ENCODE measurements at places on chromosomes 1 and 21.

- DNase-seq, result no peak
Measured at GRCh38 chr1:66335859-66336640, 197.9 kb upstream of the SGIP1 start.

DNA sequence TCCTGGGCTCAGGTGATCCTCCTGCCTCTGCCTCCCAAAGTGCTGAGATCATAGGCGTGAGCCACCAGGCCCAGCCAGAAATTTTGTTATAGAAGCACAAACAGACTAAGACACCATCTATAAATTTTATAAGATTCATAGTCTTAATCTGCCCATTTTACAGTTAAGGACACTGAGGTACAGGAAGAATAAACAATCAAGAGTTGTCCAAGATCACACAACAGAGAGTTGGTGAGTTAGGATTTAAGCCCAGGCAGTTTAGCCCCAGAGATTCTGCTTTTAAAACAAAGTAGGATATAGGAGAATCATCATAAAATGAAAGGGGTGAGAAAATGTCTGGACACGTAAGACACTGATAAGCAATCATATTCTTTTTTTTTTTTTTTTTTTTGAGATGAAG, 6.8 kb downstream of the TEX46 start:
- no peak for DNase-seq

DNA sequence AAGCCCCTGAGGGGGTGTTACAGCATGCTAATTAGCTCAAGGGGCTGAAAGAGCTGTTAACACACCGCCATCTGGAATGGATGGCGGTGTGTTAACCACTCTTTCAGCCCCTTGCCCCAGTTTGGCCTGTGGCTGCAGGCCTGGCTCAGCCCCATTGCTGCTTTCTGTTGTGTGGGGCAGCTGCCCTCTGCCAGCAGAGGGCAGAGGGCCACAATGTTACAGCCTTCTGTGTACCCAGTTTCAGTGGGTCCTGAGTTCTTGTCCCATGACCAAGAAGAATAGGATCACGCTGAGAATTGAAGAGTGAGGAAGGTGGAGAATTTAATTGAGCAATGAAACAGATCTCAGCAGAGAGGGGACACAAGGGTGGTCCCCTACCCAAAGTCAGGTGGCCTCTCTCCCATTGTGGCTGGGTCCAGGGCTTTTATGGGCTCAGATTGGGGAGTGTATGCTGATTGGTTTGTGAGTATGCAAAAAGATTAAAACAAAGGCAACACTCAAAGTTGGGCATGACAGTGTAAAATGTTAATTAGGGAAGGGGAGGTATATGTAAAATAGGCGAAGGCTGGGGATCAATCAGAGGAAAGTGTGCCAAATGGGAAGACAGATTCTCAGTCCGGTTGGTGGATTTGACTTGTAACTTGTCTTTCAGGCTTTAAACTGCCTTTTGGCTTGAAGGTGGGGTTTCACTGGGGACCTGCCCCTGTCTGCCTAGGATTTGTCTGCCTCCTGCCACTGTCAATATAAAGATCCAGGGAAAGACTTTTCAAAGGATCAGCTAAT, 142.2 kb downstream of the RABGAP1L start:
- no peak for DNase-seq

DNA sequence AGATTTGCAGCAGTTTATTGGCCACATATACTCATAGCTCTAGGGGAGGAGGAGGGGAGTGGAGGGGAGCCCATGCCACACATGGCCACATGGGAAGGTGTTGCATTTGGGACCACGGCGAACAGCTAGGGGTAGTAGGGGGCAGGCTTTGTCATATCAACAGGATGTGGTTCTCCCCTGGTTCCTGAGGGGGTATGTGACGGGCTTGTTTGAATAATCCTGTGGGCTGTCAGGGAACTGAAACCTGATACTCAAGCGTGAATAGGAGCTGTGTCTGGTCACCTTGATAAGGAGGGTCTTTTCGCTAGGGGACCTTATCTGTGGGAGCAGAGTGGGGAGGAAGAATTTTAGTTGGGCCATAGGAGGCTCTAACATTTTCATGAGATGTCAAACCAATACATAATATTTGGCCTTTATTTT, 264.7 kb downstream of the CTH start:
- DNase-seq, result no peak

GRCh38 chr1:59505596-59506028, 208.7 kb downstream of the FGGY start:
- peak; percentile 87 for DNase-seq

GRCh38 chr1:9014475-9015375, 11.5 kb downstream of the SLC2A7 start:
- DNase-seq, result no peak

DNA sequence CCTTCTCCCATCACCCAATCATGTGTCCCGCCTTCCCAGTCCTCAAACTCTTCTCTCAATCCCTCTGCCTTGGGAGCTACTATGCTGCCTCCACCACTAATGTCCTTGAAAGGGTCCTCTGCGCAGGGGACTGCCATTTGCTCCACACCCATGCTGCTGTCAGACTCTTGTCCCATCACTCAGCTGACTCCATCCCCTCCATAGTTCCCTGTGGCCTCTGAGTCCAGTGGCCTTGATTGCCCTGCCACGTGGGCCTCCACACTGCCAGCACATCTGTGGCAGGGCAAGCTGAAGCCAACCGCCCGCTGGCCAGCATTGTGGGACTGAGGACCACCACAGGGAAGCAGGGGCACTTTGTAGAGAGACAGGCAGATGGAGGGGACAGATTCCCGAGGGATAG, 1.3 kb upstream of the TNNT2 start:
- no peak for DNase-seq

GRCh38 chr1:46549697-46550681, 1.5 kb downstream of the KNCN start:
- DNase-seq, result peak; percentile 29

DNA sequence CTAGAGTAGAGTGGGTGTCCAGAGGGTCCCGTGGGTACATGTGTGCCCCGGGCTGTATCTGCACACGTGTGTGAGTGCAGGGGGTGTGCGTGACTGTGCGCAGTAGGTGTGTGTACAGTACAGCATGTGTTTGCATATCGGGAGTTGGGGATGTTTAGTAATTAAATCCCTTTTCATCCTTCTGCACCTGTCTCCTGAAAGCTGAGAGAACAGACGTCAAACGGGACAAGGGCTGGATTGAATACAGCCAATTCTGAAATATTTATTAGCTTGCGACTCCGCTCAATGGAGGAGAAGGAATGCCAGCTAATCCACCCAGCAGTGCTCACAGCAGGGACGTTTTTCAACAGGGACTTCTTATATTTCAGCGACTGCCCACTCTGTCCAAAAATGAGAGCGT, 44.7 kb upstream of the CASZ1 start:
- DNase-seq, result no peak

DNA sequence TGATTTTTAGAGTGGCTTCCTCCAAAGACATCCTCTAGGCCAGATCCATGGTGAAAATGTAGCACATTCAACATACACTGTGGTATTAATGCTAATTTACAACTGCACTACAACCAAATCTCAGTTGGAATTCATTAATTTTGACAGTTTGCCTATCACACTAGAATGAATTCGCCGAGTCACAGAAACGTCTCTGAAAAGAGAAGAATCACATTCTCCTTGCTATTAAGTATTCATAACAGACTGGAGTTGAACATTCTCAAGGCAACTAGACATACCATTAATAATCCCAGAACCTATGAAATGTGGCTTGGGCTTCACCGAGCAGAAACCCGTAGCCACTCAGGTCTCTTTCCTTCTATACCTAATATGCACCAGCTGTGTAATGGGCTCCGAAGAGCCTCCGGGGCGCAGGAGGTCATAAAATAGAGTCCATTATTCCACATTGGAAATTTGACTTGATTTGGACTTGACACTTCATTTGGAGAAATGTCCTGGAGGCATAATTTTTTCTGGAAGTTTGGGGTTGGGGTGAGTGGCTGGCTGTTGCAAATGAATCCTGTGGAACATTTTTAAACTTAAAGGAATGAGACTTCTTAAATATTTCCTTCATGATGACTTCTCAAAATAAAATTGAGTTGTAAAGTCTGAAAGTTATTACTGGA, 117.1 kb downstream of the DSCAM start:
- peak; percentile 24 for DNase-seq

- DNase-seq, result peak; percentile 43
Measured at GRCh38 chr1:169879034-169879840, 14.5 kb downstream of the SCYL3 start.

GRCh38 chr1:11676386-11677103, 4.4 kb downstream of the MAD2L2 start:
- no peak for DNase-seq

- DNase-seq, result no peak
Measured at GRCh38 chr21:42261829-42262200, 42.9 kb downstream of the ABCG1 start.

DNA sequence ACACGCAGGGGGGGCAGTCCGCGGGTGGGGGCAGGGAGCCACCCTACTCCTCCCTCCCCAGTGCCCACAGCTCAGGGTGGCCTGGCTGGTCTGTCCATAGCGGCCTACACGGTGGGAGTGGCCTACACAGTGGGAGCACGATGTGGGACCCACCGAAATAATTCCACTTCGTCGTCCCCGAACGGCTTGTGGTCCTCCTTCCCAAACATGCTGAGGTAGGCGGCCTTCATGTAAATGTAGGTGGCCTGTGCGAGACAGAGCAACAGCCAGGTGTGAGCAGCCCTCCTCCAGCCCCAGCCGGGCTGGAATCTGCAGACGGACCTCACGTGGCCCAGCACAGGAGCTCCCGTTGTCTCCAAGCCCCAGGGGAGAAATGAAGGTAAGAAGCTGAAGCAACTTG, 34.4 kb downstream of the TTC39A start:
- DNase-seq, result no peak

GRCh38 chr1:108819878-108820277, 37.0 kb downstream of the AKNAD1 start:
- DNase-seq, result no peak

GRCh38 chr1:231252336-231252735, 11.3 kb downstream of the GNPAT start:
- no peak for DNase-seq
